GM23338 (cell line): ENCODE measurements at places on chromosomes 11 and 22.

DNA sequence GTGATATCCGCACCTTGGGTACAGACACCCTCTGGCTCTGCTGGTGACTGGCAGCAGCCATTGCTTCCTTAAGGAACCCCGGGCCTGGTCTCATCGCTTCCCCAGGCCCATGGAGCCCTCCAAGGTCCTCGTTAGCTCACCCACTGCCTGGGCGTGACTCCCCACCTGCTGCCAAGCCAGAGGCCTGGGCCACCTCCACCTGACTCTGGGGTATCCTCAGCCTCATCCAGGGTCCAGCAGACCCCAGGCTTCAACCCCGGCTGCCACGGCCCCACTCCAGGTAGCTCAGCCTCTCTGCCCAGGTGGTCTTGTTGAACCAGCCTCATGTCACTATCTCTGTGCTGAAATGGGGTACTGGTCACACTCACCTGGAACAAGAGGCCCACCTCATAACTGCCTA is 337.9 kb downstream of the BRD1 start:
- DNase-seq, result no peak

DNA sequence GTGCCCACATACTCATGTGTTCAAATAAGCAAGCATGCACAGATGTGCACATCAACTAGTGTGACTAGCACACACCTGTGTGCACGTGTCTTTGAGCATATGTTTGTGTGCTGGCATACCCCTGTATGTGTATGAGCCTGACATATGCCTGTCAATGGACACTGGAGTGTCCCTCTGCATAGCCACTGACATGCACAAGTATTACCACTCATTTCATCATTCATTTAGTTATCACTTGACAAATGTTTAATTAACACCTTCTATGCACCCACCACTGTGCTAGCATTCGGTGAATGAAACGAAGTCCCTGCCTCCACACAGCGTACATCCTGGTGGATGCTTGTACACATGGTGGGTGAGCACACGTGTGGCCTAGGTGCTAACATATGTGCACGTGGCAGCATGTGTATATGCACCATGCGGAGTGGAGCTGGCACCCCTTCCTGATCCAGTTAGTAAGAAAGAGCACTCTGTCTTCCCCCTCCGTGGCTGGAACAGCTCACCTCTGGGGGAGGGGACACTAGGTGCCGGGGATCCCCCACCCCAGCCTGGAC is 112.0 kb downstream of the CHST1 start:
- DNase-seq, result no peak

GRCh38 chr11:21811572-21811971 is 381.3 kb upstream of the ANO5 start:
- DNase-seq, result peak; percentile 67

DNA sequence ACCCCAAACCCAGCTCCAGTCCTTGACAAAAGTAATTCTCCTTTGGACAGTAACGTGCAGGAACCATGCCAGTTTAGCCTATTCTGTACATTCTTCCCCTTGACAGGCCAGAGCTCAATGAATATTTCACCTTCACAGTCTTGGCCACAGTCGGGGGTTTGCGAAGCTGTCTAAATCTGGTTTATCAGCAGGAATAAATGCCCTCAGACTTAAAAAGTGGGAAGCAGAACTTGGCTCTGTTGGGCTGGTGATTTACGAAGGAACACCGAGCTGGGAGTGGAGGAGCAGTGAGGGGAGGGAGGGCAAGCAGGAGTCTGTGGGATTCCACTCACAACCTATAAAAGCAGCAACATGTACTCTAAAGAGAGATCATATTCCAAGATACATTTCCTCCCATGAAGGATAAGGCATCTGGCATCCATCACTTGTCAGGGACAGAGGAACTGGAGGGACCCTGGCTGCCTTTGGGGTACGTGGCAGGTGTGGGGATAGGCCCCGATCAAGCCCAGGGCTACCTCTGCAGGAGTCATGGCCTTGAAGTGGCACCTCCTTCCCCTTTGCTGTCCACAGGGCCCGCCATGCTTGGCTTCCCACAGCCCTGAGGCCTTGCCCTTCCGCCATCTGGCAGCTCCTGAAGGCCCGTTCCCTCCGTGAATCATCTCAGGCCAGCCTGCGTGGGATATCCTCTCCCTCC is 154.3 kb downstream of the ADAMTS15 start:
- DNase-seq, result no peak

- peak; percentile 63 for DNase-seq
These were observed 2.1 kb upstream of the LRRC55 start for GRCh38 chr11:57179681-57180080.

DNA sequence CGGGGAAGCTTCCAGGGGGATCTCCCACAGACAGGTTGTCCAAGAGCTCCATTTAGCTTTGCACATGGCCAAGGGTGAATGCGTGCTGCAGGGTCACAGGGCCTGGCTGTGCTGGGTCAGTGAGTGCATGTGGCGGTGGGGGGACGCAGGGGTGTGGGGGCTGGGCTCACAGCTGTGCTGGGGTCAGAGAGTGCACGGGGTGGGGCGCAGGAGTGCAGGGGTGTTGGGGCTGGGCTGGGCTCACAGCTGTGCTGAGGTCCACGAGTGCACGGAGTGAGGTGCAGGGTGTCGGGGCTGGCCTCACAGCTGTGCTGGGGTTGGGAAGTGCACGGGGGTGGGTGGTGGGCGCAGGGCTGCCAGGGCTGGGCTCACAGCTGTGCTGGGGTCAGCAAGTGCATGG is 557.7 kb downstream of the BRD1 start:
- DNase-seq, result no peak

- DNase-seq, result peak; percentile 51
These were observed 1.4 kb downstream of the PLXNB2 start for GRCh38 chr22:50305923-50306566.

DNA sequence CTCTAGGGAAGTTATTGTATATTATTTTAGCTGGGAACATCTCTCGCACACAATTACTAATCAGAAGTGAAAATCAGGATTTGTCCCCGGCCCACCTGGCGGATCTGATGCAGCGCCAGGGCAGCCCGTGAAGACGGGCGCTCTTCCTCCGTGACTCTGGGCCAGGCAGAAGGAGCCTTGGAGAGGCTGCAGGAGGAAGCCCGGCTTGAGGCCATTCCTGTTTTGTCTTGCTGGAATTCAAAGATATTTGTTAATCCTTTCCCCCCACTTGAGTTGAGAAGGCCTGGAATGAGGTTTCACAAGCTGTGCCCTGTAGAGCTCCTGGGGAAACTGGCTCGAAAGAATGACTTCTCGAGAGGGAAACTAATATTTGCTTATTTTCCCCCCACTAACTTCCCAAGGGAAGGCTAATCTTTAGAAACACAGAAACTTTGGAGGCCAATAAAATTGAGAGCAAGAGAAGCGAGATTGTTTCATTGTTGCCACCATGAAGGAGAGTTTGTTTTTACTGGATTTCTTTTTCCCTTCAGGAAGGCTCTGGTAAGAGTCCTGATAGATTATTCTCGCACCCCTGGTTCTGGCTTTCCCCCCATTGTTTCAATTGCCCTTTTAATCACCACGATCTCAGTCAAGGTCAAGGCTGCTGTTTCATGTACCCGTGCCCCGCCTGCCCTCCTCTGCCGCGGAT is 92.8 kb upstream of the SEPTIN5 start:
- DNase-seq, result peak; percentile 46

GRCh38 chr11:36195496-36196354 is 93.5 kb downstream of the COMMD9 start:
- DNase-seq, result no peak

DNA sequence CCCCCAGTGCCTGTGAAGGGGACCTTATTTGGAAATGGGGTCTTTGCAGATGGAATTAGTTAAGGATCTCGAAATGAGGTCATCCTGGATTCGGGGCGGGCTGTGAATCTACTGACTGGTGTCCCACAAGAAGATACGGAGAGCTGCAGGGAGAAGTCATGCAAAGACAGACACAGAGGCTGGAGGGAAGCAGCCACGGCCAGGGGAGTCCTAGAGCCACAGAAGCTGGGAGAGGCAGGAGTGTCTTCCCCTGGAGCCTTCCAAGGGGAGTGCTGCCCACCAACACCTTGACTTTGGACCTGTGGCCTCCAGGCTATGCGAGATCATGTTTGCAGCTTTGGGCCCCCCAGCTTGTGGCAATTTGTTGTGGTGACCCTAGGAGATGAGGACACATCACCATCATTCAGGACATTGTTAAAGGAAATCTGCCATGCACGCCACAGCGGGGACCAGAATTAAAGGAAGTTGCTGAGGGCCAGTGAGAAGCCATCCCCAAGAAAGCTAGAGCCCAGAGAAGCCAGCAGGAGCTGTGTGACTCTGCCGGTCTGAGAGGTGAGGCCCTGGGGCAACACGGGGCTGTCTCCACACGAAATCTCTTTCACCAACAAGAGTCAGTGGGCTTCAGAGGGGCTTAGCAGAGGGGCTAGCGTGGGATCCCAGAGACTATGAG is 434.7 kb downstream of the BRD1 start:
- no peak for DNase-seq

- no peak for DNase-seq
These were observed 52.8 kb upstream of the LDLRAD3 start for GRCh38 chr11:35891096-35891495.

GRCh38 chr11:125465255-125465654 is 30.8 kb downstream of the FEZ1 start:
- DNase-seq, result peak; percentile 65

GRCh38 chr11:8263769-8264410 is at the start of gene LMO1:
Gene LMO1 (minus strand): TSS chr11:8263878. CDS start chr11:8263362, 516 bp downstream.
- DNase-seq, result peak; percentile 91

DNA sequence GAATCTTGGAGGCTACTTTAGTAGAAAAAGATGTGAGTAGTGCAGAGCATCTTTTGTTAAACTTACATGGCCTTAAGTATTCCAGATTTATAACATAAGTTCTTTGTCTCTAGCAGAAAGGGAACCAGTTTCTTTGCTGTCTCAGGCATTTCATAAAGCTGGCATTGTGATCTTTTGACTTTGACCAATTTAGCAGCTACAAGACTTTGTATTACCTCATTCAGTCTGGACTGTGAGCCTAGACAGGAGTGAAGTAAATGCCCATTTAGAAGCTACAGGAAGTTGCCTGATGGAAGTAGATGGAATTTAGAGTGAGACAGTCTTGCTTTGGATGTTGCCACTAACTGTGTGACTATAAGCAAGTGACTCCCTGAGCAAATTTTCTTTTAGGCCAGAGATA is 25.7 kb upstream of the GLYAT start:
- DNase-seq, result no peak

DNA sequence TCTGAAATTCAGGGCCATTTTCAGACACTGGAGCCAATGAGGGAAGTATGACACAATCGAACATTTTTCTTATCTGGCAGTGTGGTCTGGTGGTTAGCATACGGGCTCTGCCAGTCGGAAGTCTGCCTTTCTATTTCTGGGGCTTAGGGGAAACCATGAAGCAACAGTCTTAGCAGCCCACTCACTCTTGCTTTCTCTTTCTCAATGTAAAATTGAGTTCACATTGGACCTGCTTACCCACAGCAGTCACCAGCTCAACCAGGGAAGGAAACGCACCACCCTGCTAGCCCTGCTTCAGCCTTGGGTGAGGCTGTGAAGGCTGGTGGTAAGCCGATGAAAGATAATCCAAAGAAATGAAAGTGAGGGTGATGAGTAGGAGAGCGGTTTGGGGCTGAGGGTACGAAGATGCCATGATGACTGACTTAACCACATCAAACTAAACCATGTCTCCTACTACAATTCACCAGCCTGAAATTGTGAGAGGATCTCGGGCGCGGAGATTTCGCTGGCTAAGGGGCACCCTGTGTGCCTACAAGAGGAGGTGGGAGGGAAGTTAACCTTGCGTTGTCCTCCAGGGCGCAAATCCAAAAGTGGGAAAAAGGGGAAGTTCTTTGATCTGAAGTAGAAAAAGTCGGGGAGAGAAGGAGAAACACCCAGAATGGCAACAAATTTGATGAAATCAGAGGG is 2.0 kb upstream of the LMO2 start:
- no peak for DNase-seq

DNA sequence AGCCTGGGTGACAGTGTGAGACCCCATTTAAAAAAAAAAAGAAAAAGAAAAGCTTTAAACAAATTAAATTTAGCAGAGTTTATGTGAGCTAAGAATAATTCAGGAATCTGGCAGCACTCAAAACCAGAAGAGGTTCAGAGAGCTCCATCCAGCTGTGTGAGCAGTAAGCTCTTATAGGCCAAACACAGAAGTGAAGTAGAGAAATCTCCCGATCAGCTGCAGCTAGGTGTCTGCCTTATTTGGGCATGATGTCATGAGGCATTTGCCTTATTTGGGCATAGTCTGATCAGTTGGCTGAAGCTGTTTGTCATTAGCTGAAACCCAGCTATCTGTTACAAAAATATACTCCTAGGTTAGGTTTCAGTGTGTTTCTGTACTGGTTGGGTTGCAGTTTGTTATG is 8.2 kb downstream of the MS4A15 start:
- DNase-seq, result peak; percentile 40

- DNase-seq, result peak; percentile 51
These were observed 127.7 kb upstream of the SESN3 start for GRCh38 chr11:95358511-95359340.

DNA sequence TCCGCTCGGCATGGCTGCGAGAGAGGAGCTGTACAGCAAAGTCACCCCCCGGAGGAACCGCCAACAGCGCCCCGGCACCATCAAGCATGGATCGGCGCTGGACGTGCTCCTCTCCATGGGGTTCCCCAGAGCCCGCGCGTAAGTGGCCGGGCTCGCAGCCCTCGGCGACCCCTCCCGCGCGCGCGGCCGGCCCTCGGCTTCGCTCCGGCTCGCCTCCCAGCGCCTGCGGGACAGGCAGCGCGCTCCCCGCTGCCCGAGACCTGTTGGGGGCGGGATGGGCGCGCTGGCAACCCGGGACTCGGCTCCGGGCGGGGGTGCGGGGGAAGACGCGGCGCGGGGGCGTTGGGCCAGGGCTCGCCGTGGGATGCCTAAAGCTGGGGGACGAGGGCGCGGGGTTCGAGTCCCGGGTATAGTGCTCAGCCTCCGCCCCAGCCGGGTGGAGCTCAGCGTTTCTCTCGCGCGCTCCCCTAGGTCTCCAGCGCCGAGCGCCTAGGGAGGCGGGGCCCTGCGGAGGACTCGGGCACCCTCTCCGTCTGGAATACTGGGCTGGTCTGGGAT is 630 bp downstream of the UBASH3B start:
- DNase-seq, result peak; percentile 69

DNA sequence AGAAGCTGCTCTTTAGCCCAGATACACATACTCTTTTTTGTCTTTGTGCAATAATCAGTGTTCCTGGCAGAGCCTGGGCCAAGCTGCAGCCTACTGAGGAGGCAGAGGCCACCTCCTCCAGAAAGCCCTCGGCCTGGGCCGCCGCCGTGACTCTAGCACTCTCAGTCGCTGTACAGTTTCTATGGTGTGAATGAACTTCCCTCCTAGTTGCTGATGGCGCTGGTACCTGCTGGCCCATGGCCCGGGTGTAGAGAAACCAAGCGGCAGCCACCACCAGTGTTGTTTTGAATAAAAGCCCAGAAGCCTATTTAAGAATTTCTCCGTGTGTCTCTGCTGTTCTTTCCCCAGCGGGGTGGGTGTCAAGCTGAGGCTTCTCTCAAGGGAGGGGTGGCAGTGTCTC is 118.9 kb downstream of the CACNA1I start:
- no peak for DNase-seq

- DNase-seq, result no peak
These were observed 18.9 kb downstream of the MRGPRG start for GRCh38 chr11:3199537-3200295.

DNA sequence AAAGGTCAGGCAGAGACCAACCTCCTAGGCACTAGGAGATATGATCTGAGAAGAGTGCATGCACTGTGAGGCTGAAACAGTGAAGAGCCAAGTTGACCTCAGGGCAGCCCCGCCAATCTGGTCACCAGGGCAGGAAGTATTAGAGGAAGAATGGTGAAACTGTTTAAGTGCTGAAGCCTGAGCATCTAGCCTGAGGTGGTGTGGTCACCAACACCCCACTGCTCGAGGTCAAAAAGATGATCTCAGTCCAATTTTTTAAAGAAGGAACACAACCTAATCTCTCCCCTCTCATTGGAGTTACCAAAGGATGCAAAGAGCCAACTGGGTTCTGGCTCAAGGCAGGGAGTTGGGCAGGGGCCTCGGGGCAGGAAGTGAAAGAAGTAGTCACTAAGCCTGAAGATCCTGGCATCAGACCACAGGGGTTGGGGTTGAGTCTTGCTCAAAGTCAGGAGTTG is 4.0 kb downstream of the APBB1 start:
- DNase-seq, result no peak
